NCI-H460 (cell line): ENCODE measurements at places on chromosomes 4 and X. TPM values are rescaled to one million over a fixed set of nuclear protein-coding genes. Genes with fewer than 3 reads are reported as not detected.

The TMEM255A gene
- total RNA-seq = 0.07 TPM in 1 of 2 replicates, not detected in the other

The BMP15 gene
- not detected in 2 replicates for total RNA-seq

The DMP1 gene
- 0.02 TPM in 1 of 2 replicates, not detected in the other for total RNA-seq

The PFKFB1 gene
- total RNA-seq = 0.35 TPM in 1 of 2 replicates, not detected in the other

The NPY5R gene
- total RNA-seq = not detected in 2 replicates

The GALNTL6 gene
- total RNA-seq = 0.20 and 0.57 TPM in 2 replicates

The GPC3 gene
- total RNA-seq = not detected in 2 replicates

The TASL gene
- not detected in 2 replicates for total RNA-seq

The ASB5 gene
- total RNA-seq = 0.17 TPM in 1 of 2 replicates, not detected in the other

The SOX3 gene
- not detected in 2 replicates for total RNA-seq

The HTN1 gene
- not detected in 2 replicates for total RNA-seq

The ARMCX1 gene
- 0.05 TPM in 1 of 2 replicates, not detected in the other for total RNA-seq

The CWH43 gene
- not detected in 2 replicates for total RNA-seq

The KLHL13 gene
- 2.7 and 5.3 TPM in 2 replicates for total RNA-seq

The TLR8 gene
- total RNA-seq = not detected in 2 replicates

The EFHC2 gene
- total RNA-seq = not detected in 2 replicates

The CPLX1 gene
- total RNA-seq = 0.10 and 0.61 TPM in 2 replicates

The DAPP1 gene
- not detected in 2 replicates for total RNA-seq

The FRMD7 gene
- total RNA-seq = not detected in 2 replicates
